ENCODE measurements at places on chromosomes 2 and 18.

DNA sequence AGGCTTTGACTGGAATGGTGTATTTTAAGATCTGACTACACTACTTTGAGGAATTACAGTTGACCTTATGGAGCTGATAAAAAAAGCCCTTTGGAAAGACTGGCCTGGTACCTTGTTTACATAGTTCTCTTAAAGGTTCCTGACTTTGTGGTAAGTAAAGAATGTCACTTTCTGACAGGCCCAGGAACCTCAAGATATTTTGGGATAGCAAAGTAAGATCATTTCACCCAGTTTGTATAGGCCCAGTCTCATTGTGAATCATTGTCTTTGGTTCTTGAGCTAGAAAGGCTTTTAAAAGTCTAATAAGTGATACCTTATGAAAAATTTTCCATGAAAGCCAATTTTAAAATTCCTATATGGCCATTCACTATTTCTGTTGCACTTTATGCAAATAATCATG is 316.3 kb upstream of the LRRTM4 start:
- DNase-seq, result no peak

DNA sequence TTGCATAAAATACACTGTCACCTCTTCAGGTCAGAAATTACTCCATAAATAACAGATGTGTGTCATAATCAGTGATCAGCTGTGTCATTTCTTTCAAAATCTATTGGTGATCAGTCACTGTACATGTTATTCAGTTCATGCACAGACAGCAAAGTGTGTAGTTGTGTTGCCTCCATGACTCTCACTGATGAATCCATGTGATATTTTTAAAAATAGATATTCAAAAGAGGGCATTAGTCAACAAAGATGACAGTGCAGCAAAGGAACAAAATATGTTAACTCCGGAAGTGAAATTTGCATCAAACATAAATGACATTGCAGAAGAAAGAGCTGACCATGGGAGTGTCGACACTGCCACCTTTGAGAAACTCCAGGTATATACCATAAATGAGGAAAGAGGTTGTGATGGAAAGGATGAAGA is 17.1 kb upstream of the MCM6 start:
- DNase-seq, result no peak

DNA sequence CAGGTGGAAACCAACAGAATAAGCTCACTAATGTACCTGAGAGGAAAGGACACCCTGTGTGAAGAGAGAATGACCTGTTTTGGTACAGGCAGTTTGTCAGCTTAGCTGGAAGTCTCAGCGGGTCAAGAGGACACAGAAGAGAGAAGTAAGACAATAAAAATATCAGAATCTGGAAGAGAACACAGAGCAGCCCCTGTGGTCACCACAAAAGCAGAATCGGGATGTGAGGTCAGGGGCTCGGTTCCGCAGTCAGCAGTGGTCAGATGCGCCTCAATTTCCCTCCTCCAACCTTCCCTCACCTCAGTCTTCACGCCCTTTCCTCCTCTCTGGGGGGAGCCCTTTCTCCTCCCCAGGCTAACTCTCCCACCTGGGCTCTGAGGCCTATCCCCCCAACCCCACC is 122.9 kb downstream of the AFF3 start:
- no peak for DNase-seq

- peak; percentile 52 for DNase-seq
These were observed 455 bp upstream of the TLK1 start for GRCh38 chr2:171160956-171161740.

GRCh38 chr18:12086249-12086648 is 7.4 kb upstream of the ANKRD62 start:
- no peak for DNase-seq

GRCh38 chr2:38599706-38600105 is 3.0 kb downstream of the HNRNPLL start:
- DNase-seq, result no peak

GRCh38 chr2:61710711-61711110 is 143.1 kb downstream of the FAM161A start:
- DNase-seq, result no peak

GRCh38 chr2:32947484-32948143 is 861 bp downstream of the LTBP1 start:
- no peak for DNase-seq

DNA sequence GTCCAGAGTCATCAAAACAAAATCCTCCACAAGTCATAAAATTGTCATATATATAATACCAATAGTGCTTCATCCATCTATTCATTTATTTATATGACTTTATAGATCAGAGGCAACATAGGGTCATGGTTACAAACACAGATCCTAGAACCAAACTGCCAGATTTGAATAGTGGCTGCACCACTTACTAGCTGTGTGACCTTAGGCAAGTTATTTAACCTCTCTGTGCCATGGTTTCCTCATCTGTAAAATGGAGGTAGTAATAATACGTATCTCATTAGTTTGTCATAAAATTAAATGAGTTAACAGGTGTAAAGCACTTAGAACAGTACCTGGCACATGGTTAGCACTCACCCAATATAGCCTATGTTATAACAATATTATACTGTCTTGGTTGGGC is 58.9 kb upstream of the BZW1 start:
- DNase-seq, result no peak

DNA sequence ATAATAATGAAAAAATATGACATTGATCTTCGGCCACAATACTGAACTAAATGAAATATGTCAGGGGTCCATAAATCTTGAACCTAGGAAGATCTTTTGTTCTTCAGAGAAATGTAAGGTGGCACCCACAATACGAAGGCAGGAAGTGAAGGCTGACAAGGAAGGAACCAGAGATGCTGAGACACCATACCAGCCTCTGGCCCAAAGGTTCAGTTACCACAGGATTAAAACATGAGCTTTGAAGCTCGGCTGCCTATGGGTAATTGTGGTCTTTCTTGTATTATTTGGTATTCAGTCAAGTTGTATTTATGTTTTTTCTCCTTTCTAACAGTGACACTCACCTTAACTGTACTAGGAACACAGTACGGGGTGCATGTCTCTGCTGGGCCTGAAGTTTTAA is 448.8 kb upstream of the SETBP1 start:
- DNase-seq, result no peak

DNA sequence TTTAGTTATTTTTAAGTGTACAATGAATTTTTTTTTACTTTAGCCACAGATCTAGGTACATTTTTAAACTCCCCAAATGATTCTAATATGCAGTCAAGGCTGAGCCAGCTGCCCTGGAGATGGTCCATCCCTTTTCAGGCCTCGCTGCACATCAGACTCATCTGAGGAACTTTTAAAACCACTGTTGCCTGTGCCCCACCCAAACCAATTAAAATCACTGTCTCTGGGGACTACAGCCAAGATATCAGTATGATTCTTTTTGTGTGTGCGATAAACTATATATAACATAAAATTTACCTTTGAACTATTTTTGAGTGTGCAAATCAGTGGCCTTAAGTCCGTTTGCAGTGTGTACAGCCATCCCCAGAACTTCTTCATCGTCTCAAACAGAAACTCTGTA is 9.1 kb upstream of the MALT1 start:
- DNase-seq, result no peak

GRCh38 chr18:2853926-2854664 is 7.3 kb downstream of the EMILIN2 start:
- no peak for DNase-seq

DNA sequence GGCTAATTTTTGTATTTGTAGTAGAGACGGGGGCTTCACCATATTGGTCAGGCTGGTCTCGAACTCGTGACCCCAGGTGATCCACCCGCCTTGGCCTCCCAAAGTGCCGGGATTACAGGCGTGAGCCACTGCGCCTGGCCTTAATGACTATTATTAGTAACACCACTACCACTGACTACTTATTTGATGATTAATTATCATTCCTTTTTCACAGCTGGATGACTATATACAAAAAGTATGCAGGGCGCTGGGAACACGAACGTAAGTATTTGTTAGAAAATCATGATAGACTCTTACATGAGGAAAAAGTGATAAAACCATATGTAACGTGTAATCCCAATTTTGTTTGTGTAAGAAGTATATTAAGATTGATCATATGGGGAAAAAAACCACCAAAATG is 21.6 kb downstream of the DARS1 start:
- no peak for DNase-seq

GRCh38 chr2:9592699-9593098 is 37.1 kb upstream of the ADAM17 start:
- no peak for DNase-seq

DNA sequence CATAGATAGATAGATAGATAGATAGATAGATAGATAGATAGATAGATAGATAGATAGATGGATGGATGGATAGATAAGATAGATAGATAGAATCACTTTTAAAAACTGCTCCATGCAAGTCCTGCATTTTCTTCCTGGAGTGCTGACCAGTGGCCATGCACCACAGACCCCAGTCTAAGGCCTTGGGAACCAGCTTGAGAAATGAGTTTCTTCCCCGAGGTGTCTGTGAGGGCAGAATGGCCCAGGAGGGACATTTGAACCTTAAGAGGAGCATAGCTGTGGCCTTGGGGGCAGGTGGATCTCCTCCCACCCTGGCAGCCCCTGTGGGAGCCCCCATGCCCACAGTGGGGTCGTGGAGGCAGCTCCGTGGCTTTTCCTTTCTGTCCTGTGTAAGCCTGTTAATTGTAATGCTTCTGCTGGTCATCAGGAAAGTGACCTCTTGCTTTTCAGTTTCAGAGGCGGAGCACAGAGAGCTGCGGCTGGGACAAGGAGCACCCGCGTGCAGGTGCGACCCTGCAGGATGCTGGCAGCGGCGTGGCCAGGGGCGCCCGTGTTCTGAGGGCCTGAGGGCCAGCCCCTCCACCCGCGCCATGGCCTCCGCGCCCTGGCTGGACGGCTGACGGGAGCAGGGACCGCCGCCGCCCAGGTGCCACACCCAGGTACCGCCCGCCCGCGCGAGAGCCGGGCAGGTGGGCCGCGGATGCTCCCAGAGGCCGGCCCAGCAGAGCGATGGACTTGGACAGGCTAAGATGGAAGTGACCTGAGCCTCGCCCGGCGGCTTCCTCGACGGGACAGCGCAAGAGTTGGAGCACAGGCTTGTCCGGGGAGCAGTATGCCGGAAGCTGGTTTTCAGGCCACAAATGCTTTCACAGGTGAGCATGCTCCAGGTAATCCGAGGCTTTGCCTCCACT is 168.6 kb downstream of the LDLRAD4 start:
- DNase-seq, result no peak

GRCh38 chr18:53757328-53757727 is 467.1 kb downstream of the MBD2 start:
- DNase-seq, result no peak

DNA sequence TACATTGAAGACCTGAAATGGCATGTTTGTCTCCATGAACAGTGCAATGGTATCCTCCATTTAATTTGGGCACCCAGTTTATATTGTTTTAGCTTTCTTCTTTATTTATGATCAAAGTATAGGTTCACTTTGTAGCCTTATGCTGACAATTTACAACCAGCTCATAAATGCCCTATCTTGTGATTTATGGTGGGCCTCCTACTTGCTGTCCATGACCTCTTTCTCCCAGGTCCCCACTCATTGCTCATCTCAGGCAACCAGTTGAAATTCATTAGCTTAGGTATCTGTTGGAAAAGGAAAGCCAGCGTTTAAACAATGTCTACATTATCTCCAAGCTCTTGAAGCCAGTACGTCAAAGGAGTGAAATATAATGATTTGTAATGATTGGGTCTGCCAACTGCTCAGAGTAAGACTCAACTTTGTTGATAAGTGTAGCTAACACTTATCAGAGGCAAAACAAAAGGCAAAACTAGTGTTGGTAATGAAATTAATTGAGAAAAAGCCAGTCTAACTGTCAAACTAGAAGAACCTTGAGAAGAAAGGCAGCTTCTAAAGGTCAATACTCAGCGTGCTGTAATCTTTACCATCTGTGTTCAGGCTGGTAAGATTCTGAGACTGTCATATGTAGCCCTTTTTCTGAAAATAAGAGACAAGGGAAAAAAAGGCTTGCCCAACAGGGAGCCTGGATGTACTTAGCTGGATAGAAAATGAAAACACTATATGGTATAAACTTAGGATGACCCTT is 695.9 kb downstream of the EPHA4 start:
- no peak for DNase-seq

- no peak for DNase-seq
These were observed 62.1 kb downstream of the PRKCE start for GRCh38 chr2:45713591-45713990.

DNA sequence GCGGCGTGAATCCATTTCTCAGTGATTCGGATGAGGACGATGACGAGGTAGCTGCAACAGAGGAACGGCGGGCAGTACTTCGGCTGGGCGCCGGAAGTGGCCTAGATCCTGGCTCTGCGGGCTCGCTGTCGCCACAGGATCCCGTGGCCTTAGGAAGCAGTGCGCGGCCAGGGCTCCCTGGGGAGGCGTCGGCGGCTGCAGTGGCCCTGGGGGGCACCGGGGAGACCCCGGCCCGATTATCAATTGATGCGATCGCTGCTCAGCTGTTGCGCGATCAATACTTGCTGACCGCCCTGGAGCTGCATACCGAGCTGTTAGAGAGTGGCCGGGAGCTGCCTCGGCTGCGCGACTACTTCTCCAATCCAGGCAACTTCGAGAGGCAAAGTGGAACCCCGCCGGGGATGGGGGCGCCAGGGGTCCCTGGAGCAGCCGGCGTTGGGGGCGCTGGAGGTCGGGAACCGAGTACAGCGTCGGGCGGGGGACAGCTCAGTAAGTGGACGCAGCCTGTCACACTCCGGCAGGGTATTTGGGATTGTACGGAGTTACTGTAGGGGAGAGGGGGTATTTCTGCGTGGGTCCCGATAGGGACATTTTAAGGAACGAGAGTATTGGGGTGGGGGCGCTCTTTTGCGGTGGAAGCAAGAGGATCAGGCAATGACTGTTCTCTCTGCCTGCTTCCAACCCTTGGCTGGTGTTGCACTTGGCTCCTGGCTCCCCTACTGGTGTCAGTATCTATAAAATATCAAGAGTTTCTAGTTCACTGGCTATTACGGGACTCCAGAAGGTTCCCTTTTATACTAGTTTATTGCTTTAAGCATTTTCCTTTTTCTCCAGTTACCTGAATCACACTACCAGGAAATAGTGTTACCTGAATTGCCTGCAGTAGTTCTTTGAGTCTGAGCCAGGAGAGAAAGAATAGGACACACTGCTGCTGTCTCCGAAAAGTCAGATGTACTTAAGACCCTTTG is 772 bp downstream of the RELCH start:
- DNase-seq, result peak; percentile 8

- DNase-seq, result no peak
These were observed 14.1 kb downstream of the LTBP1 start for GRCh38 chr2:32960647-32961403.

GRCh38 chr2:201928363-201928762 is 105.3 kb upstream of the FZD7 start:
- no peak for DNase-seq

DNA sequence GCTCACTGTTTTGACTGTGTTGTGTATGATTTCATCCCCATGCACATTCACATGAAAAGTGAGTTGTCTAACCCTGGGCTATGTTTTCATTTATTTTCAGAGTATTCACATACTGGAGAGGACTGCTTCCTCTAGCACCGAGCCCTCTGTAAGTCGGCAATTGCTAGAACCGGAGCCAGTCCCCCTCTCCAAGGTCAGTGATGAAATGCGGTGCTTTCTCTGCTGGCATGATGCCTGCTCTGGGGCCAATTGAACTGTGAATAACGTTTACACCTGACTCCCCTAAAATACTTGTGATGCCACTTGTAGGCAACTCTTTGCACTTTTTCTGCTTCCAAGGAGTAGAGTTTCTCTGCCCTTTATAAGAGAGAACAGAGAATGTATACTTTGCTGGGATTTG is 126.9 kb downstream of the PRKRA start:
- DNase-seq, result no peak

Measured in activated naive CD4-positive, alpha-beta T cell (primary cell).